SK-N-MC (cell line): ENCODE measurements at places on chromosomes 3 and 15.

DNA sequence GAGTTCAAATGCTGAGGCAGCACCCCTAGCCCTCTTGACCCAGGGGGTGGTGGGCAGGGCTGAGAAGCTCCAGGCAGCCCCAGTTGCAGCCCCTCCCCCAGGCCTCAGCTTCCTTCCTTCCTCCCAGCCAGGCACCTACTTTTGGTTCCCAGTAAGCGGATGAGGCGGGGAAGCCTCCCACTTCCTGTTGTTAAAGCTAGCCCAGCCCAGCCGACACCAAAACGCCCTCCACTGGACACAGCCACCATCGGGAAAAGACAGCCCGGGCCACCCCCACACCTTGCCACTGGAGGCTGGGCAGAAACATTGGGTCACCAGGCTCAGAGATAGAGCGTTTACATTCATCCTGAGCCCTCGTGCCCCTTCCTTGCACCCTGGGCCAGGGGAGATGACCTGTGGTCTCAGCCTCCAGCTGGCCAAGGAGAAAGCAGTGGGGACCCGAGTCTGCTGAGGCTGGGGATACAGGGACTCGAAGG lies 3.5 kb downstream of the DUSP7 start:
- DNase-seq, result no peak

GRCh38 chr3:15979495-15979894 lies 181.7 kb upstream of the ANKRD28 start:
- DNase-seq, result no peak

DNA sequence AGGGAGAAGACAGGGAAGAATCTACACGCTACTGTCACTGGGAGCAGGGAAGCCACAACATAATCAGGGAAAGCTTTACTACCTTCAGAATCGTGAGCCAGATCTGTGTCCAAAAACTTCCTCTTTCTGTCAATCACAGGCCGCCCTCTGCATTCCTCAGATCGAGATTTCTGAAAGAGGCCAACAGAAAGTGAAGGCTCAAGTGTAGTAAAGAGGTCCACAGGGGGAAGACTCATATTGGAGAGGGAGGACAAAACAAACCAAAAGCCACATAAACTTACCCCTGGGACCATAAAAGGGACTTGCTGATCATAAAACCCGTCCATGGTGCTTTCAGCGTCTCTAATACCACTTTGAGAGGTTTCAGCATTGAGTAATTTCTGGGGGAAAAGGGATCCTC lies 3.3 kb downstream of the ETV5 start:
- DNase-seq, result no peak

DNA sequence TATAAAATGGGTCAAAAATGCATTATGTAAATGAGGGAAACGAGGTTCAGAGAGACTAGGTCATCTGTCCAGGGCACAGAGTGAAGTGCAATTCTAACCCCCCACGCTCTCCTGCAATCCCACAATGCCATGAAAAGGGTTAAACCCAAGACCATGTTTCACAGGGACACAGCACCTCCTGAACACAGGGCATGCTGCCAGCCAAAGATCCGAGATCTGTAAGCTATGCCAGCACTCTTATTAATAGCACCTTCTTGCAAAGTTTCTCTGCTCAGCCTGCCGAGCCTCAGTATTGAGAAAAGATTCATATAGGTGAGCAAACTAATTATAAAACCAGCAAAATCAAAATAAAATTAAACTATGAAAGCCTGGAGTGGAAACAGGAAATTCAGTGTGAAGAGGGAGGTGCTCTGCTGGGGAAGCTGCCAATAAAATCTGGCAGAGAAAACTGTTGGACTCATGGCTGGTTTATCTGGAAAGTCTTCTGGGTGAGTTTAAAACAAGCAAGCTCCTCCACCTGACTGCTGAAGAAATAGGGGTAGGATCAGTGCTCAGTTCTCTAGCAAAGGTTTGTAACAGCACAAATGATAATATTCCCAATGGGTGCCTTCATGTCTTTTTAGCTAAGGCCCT lies 50.3 kb downstream of the LRIG1 start:
- DNase-seq, result no peak

- no peak for DNase-seq
Observed at GRCh38 chr3:115470254-115470653, 153.1 kb upstream of the GAP43 start.

DNA sequence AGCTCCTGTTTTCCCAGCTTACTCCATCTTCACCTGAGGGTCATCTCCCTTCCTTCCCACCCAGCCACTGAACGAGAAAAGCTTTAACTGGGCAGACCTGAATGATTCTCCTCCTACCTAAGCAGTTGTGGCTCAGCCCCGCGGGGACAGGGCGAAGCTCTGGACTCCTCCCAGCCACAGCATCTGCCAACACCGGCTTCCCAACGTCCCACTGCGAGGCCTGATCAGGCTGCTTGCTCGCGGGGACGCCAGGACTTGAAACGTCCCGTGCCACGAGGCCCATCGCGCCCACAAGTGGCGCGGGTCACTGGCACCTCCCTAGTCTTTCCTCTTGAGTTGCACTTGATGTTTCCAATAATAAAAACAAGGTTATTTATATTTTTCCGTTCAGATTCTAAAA lies at the start of gene SPATA16:
SPATA16 (minus strand) TSS at position 250 of the 400 bp plus-strand sequence. CDS start 23,504 bp downstream, outside the sequence.
- no peak for DNase-seq

- DNase-seq, result no peak
Observed at GRCh38 chr3:155308831-155309230, 15.3 kb upstream of the STRIT1 start.

DNA sequence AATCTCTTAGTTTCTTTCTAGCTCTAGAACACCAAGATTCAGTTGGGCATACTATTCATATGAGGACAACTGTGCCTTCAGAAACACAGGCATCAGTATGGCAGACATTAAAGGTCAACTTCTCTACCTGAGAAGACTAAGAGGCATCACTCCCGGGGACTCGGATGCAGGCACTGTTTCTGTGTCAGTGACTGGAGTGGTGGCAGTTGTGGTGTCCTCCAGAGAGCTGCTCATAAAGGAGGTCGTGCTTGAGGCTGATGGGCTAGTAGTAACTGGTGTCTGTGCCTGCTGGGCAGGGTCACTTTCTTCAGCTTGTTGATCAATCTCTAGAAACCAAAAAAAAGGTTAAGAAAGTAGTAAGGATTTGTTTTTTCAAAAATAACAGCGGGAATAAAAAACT lies 75.2 kb downstream of the FBXL22 start:
- no peak for DNase-seq

DNA sequence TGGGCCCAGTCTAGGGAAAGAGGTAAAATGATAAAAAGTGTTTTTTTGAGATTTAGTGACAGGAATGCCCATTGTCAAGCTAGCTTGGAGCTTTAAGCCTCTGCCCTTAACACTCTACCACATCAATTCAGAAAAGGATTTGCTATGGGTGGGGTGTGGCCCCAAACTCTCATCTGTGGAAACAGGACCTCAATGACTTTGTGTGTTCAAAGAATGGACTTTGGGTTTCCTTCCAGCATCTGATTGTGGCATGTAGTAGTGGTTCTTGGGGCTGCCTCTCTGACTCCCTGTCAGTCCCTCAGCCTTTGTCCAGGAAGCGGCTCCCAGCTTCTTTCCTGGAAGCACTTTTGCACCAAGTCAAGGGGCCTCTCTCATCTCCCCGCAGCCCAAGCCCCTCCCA lies 56.1 kb downstream of the CCNL1 start:
- DNase-seq, result no peak

GRCh38 chr3:195013411-195014361 lies 257.3 kb downstream of the XXYLT1 start:
- no peak for DNase-seq

DNA sequence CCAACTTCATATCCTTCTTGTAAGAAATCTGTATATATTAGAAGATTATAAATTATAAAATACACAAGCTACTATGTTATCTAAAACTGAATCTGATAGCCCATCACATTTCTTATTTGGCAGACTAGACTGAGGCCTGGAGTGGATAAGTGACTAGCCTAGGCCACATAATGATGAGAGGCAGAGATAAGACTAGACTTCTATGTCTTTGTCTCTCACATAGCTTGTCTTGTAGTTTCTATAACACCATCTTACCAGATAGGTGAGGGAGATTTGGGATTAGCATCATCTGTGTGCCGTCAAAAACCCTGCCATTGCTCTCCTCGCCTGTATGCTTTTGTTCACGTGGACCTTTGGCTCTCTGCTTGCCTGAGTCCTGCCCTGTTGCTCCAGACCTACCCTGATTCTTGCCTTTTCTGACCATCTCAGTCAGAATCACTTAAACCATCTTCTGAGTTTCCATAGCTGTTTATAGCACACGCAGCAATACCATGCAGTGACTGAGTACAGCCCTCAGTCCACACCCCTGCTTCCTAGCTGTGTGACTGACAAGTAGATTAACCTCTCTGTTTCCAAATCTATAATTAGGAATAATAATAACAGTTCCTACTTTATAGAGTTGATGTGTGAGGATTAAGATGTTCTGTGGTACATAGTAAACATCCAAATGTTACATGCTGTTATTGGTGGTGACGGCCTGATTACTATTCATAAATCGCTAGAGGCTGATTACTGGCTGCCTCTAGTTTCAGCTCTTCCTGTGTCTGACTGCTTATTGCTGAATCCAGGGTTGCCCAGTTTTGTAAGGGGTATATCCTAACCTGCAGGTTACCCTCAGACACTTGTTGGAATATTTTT lies 49.7 kb downstream of the PDE8A start:
- no peak for DNase-seq

DNA sequence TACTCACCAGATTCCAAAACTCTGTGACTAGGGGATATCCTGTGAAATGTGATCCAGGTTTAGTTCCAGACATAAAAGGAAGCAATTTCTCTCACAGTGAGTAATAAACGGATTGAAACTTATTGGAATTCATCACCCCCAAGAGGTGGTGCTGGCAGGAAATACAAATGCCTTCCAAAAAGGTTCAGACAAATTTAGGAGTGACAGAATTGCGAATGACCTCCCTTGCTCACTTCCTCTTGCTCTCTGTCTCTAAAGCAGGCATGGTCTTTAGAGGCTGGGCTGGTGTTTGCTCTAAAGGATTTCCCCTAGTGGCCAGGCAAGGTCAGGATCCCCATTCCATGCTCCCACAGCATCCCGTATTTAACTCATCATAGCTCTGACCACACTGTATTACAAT lies 449.4 kb upstream of the PPP2R3A start:
- no peak for DNase-seq

GRCh38 chr15:75867449-75867848 lies 24.2 kb downstream of the UBE2Q2 start:
- DNase-seq, result no peak

GRCh38 chr3:66304293-66304692 lies 83.5 kb downstream of the SLC25A26 start:
- no peak for DNase-seq

GRCh38 chr3:140546649-140547048 lies 131.2 kb upstream of the TRIM42 start:
- no peak for DNase-seq

DNA sequence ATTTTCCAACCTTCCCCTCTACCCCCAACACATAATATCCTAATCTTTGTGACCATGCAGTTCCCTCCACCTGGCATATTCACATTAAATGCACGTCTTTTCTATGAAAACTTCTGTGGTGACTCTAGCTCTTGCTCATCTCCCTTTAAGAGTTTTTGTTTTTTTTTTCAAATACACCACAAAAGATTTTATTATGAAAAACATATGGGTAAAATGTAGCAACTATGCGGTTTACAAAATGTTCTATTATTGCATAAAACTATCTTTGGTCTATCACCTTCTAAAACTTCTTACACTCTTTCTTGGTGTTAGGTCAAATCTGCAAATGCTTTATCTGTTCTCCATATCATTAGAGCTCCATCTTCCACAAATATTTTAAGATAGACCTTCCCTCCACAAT lies 38.6 kb upstream of the ADGRG7 start:
- no peak for DNase-seq

GRCh38 chr3:14658978-14659377 lies 7.4 kb downstream of the CCDC174 start:
- no peak for DNase-seq

- DNase-seq, result no peak
Observed at GRCh38 chr15:62519900-62520299, 354.8 kb upstream of the C2CD4B start.

GRCh38 chr15:48170981-48171380 lies 7.1 kb downstream of the MYEF2 start:
- DNase-seq, result no peak

DNA sequence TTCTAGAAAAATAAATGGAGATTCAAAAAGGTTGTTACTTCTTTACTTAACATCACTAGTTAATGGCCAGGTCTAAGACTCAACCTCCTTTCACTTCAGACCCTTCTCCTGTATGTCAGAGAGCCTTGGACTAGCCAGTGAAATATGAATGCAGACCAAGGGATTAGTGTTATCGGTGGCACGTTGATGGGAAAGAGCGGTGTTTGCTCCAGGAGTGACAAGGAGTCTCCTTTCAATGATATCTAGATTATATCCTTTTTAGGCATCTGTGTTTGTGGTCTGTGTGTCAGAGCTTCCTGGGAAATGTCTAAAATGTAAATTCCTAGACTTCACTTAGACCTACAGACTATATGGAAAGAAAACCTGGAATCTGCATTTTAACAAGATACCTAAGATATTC lies 658.0 kb upstream of the KCNMB2 start:
- no peak for DNase-seq

DNA sequence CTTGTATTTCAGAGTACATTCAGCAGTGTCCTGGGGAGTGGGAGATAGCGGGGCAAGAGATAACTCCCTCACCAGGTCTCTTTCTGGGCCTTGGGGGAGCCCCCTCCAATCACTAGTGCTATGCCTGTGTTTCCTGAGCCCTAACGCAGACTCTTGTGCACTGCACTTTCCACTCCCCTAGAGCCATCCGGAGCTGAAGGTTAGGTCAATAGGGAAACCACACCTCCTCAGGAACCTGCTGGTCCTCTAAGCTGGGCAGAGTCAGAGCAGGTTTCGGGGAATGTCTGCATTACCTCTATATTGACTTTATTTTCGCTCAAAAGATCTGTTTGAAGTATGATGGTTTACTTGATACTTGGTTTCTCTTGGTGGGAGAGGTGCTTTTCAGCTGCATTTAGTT lies 617.0 kb upstream of the ROBO1 start:
- no peak for DNase-seq

DNA sequence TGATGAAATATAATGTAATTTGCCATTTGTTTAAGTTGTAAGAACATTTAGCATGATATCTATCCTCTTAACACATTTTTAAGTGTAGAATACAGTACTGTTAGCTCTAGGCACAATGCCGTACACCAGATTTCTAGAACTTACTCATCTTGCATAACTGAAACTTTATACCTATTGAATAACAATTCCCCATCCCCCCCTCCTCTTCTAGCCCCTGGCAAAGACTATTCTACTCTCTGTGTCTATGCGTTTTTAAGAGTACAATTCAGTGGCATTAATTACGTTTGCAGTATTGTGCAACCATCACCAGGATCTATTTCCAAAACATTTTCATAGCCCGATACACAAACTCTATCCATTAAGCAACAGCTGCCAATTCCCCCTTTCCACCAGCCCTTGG lies 261.7 kb downstream of the PLOD2 start:
- peak; percentile 67 for DNase-seq

- no peak for DNase-seq
Observed at GRCh38 chr15:74502301-74502700, 38.7 kb upstream of the ARID3B start.

DNA sequence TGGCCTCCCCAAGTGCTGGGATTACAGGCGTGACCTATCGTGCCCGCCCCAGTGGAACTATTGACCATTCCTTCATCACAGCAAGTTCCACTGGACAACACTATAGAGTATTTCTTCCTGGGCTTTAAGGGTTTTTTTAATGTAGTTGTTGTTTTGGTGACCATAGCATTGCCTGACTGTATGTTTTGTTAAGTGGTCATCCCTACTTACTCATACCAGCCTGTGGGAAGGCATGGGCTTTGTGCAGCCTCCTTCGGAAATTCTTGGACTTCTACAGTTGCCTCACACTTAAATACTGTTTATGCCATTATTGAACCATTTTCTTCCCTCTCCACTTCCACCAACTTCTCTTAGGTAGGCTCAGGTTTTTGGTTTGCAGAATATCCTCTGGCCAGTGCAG lies 19.9 kb upstream of the ALPK3 start:
- DNase-seq, result no peak
